ENCODE measurements at places on chromosomes 1 and 21. TPM values are rescaled to one million over a fixed set of nuclear protein-coding genes. Genes with fewer than 3 reads are reported as not detected.

Gene OR2T33
- 1.0 TPM for total RNA-seq

Gene IVL
- not detected for total RNA-seq

Gene GUCA2B
- total RNA-seq = not detected

Gene S100A7
- total RNA-seq = 22.9 TPM

- H3K27ac ChIP-seq = no peak overlapping the region
- no peak overlapping the region for H3K4me3 ChIP-seq
- no peaks in the 10 kb centered on the region for H3K36me3 ChIP-seq
- no peak for DNase-seq
- no peaks in the 10 kb centered on the region for H3K27me3 ChIP-seq
- no peaks in the 10 kb centered on the region for H3K4me1 ChIP-seq
These were observed 173.3 kb downstream of the SEC16B start for GRCh38 chr1:177796561-177796960.

DNA sequence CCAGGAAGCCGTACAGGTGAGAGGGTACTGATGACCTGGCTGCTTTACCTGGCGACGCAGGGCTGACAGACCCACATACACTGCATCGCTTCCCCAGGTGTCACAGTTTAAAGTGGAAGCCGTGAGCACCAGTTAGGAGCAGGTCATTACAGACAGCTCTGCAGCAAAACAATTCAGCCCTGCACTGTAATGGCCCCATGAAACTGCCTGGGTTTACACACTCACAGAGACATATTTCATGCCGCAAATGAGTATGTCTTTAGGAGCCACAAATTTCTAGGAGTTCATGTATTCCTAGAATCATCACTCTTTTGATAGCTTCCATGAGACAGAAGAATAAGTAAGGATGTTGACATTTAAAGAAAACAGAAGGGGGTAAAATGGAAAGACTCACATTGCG lies 723.1 kb downstream of the MATN1 start:
- no peaks in the 10 kb centered on the region for H3K36me3 ChIP-seq
- H3K4me1 ChIP-seq = no peaks in the 10 kb centered on the region
- no peak overlapping the region for H3K27ac ChIP-seq
- no peak overlapping the region for H3K4me3 ChIP-seq

DNA sequence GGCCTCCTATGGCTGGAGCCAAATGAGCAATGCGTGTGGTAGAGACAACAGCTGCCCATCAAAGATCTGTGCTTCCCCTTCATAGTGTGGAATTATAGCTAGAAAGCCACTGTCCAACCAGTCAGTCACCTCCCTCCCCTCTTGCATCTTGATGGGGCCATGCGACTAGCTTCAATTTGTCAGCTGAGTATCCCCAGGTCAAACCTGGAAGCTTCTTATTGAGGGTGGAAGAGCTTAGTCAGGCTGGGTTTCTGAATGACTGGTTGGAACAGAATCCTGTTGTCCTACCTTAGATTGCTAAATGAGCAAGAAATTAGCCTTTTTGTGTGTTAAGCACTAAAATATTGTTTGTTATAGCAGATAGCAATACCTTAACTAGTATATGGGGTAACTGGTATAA lies 625.4 kb downstream of the PTPRC start:
- H3K4me1 ChIP-seq = no peaks in the 10 kb centered on the region
- H3K27me3 ChIP-seq = no peaks in the 10 kb centered on the region
- H3K4me3 ChIP-seq = no peak overlapping the region
- no peak for DNase-seq
- H3K36me3 ChIP-seq = no peaks in the 10 kb centered on the region

DNA sequence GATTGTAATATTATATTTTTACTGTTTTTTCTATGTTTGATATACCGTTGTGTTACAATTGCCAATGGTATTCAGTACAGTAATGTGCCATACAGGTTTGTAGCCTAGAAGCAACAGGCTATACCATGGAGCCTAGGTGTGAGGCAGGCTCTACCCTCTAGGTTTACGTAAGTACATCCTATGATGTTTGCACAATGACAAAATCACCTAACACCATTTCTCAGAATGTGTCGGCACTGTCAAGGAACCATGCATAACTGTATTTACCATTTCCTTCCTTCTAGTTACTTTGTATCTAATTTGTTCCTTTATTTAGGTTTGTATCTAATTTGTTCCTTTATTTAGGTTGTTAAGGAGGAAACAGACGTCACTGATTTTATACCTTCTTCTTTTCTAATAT lies 9.9 kb downstream of the NPHP4 start:
- H3K27ac ChIP-seq = no peak overlapping the region
- DNase-seq = no peak
- no peaks in the 10 kb centered on the region for H3K36me3 ChIP-seq

- H3K4me1 ChIP-seq = no peaks in the 10 kb centered on the region
- no peaks in the 10 kb centered on the region for H3K36me3 ChIP-seq
- no peaks in the 10 kb centered on the region for H3K27me3 ChIP-seq
- no peak overlapping the region for H3K4me3 ChIP-seq
- DNase-seq = no peak
- H3K27ac ChIP-seq = peak overlapping the region; percentile 9
These were observed 20.7 kb upstream of the ABCB10 start for GRCh38 chr1:229579059-229579673.

DNA sequence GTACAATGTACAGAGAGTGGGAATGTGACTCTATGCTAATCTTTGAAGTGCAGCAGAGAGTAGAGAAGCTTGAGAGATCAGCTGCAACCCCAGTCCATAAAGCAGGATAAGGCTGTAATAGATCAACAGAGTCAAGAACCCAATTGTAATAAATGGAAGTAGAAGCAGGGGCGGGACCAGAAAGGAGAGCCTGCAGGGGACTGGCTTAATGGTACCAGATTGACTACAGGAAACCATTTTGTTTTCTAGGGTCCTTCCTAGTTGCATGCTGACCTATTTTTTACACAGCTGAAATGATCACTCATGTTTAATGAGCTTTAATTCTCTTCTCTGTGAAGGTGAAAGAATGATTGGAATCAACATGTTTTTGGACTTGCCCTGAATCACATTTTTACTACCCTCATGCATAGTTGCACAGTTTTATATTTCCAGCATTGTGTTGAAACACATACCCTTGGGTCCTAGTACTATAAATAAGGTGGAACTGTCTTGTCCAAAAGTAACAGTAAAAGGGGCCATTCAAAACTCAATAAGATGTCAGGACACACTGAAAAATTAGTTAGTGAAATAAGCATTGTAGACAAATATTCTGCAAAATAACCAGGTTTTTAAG lies 69.8 kb downstream of the GPR88 start:
- H3K4me3 ChIP-seq = no peak overlapping the region
- no peaks in the 10 kb centered on the region for H3K27me3 ChIP-seq
- no peak for DNase-seq
- H3K27ac ChIP-seq = no peak overlapping the region
- H3K4me1 ChIP-seq = no peaks in the 10 kb centered on the region

GRCh38 chr1:40708750-40709099 lies 17.2 kb downstream of the NFYC start:
- H3K27ac ChIP-seq = peak overlapping the region; percentile 68
- H3K4me1 ChIP-seq = no peaks in the 10 kb centered on the region
- H3K36me3 ChIP-seq = no peaks in the 10 kb centered on the region
- DNase-seq = no peak

- H3K27me3 ChIP-seq = no peaks in the 10 kb centered on the region
- peak overlapping the region; percentile 53 for H3K27ac ChIP-seq
- no peaks in the 10 kb centered on the region for H3K36me3 ChIP-seq
- H3K4me1 ChIP-seq = no peaks in the 10 kb centered on the region
These were observed 66.3 kb downstream of the MAP3K7CL start for GRCh38 chr21:29196670-29197191.

- H3K27me3 ChIP-seq = no peaks in the 10 kb centered on the region
- no peak overlapping the region for H3K27ac ChIP-seq
- no peaks in the 10 kb centered on the region for H3K4me1 ChIP-seq
- H3K36me3 ChIP-seq = no peaks in the 10 kb centered on the region
These were observed 31.1 kb downstream of the GJA5 start for GRCh38 chr1:147729315-147729714.

All from tibial nerve (tissue), 4 donors.